CMK (cell line): ENCODE measurements at places on chromosomes 7 and 10.

DNA sequence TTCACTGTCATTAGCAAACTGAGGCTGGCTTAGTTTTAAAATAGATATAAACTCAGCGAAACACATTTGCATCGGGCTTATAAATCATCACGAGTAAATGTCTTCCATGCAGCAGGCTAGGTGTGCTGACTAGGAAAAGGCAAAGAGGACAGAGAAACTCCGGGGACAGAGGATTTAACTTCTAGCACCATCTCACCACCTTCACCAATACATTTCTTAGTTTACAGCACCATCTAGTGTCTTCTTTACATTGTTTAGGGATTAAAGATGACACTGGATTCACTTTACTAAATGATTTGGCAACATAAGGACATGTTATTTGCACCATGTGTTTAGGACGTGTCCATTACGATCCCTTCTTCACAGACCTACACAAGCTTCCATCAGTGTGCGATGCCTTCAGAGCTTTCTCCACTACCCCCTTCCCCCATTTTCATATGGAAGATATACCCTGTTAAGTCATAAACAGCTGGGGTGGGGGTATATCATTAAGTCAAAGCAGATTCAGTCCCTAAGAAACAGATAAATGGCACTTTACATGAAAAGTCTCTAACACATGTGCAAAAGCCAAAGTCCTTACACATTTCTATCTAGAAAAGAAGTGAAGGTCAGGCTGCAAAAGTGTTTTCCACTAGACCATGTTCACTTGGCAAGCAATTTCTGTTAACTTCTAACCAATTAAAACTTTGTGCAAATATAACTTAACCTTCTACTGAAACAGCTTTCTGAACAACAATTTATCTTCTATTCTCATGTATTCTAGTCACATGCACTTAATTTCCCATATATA, 103.3 kb downstream of the GRB10 start:
- DNase-seq, result no peak

DNA sequence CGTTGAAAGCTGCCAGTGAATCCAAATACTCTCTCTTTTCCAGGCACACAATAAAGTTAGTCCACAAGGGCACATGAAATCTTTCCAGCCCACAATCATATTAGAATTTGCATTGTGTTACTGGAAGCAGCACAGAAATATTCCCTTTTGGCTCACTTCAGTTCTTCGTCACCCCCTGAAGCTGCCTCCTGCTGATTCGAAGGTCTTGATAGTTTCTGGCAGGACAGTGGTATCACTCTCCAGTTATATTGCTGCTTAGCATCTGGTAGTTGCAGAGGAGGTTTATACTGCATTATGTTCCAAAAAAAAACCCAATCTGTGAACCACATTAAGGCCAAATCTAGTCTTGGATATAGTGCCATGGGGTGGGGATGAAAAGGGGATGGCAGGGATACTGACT, 253.2 kb downstream of the BICC1 start:
- no peak for DNase-seq

DNA sequence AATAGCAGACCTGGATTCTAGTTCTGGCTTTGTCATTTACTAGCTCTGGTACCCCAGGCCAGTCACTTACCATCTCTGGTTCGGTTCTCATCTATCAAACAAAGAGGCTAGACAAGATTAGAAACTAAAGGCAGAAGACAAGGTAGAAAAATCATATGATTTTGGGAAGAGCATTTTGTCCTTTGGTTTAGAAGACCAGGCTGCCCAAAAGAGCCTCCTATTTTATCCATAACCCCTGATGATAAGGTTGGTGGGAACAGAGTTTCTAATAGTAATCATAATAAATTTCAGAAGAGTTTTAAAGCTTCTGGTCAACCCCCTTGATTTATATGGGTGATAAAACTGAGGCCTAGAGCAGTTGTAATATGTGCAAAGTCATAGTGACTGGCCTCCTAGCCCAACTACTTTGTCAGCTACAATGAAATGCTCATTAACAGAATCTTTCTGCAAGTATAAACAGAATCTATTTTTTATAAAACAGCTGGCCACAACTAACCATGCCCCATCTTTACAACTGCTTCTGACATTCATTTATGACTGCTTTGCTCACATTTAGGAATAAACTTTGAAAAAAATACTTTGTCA, 23.4 kb downstream of the COX15 start:
- DNase-seq, result no peak

- no peak for DNase-seq
These were observed 8.5 kb upstream of the SCD start for GRCh38 chr10:100338434-100339036.

DNA sequence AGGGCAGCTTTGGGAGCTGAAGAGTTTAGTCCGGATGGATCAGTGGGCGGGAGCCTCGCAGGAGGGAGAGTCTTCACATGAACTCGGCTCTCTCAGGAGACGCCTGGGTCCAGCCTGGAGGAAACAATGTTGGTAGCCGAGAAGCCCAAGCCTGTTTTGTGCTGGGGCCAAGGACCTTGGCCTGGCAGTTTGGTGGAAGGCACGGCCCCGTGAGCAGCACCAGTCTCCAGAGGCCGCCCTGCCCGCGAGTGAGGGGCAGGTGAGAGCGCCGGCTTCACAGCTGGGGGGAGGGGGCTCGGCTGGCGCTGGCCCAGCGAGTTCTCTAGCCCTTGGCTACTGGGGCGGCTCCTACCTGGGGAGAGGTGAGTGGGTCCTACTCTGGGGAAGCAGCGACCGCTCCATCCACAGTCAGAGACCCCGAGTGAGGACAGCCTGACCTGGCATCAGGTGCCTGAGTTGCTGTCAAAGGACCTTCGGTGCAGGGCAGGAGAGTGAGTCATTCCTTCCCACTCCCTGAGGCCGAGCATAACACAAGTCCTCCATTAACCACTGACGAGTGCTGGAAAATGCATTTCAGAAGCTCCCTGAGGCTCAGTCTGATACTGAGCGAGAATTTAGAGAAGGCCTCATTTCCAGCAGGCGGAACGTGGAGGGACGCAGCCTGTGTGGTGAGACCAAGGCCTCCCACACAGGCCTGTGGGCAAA, 89.3 kb upstream of the DIP2C start:
- DNase-seq, result no peak

GRCh38 chr7:5225616-5226290, 35.7 kb downstream of the WIPI2 start:
- no peak for DNase-seq
